Mesenteric fat pad (tissue), 1 donor: ENCODE measurements at places on chromosomes 16 and 17. TPM values are rescaled to one million over a fixed set of nuclear protein-coding genes. Genes with fewer than 3 reads are reported as not detected.
A peak's percentile ranks its signal among the peaks of the same experiment; 100 is the strongest.

- DNase-seq, result no peak
Observed at GRCh38 chr16:10813099-10813455, 5.5 kb downstream of the TVP23A start.

GSDMA gene
- 2.2 TPM for total RNA-seq

GRCh38 chr17:50322271-50322670 lies 23.7 kb upstream of the XYLT2 start:
- no peak for DNase-seq

DNA sequence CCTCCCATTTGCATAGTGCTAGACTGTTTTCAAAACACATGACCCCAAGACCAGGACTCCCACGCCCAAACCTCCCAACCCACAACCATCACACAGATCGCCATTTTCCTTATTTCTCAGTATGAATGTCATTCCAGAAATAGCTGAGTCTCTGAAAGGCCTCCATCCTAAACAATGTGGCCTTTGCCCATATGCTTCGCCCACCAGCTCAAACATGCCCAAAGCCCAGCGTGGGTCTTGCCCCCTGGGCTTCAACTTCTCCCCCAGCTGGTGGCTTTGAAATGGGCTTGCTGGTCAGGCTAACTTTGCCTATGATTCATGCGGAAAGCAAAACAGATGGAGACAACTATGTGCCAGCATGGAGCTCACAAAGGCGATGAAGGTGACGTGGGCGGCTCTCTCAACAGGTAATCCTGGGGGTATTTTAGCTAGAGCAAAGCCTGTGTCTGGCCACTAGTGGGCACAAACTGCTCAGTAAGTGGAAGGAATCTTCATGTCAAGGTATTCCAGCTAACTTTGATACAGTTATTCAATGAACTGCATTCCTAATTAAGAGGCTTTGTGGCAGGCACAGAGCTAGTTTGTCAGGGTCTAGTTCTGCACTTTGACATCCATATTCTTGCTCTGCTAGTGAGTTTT lies 17.1 kb downstream of the PMP22 start:
- no peak for DNase-seq

- no peak for DNase-seq
Observed at GRCh38 chr16:68408967-68409366, 39.3 kb downstream of the SMPD3 start.

NXN gene
- total RNA-seq, result 20.7 TPM

DNA sequence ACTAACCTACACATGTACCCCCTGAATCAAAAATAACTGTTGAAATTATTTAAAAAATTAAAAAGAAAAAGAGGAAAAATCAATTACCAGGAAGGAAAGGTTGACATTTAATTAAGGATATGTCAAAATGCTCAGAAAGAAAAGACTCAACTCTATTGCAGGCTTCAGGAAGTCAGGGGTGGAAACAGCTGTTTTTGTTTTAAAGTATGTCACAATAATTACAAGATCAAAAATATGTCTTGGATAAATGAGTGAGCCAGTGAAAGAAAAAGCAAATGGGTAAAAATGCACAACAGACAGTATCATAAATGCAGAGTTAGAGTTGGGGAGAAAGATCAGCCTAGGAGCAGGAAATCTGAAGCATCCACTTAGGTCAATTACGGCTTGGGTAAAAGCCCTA lies 146.0 kb downstream of the CDH11 start:
- DNase-seq, result no peak

GRCh38 chr16:28181515-28181914 lies 30.2 kb downstream of the XPO6 start:
- DNase-seq, result no peak

WRAP53 gene
- 4.9 TPM for total RNA-seq

- no peak for DNase-seq
Observed at GRCh38 chr17:3750926-3751325, 27.2 kb downstream of the HASPIN start.

DNA sequence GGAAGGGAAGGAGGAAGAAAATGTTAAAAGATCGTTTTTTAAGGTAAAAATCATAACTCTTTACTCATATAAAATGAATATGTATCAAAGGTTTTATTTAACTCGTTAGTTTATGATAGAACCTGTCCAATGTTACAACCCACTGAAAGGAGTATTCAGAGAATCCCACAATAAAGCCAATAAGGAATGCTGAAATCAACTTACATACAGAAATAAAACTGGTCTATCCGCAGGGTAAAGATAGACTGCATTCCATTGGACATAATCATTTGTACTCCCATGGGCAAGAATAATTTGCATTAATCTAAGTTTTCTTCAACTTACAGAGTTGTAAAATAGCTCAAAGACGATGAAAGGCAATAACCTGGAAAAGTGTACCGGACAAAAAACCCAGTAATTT lies 17.9 kb upstream of the BEAN1 start:
- no peak for DNase-seq

GRCh38 chr17:82386255-82386831 lies 14.8 kb downstream of the UTS2R start:
- DNase-seq, result no peak

ODAD4 gene
- total RNA-seq, result 0.48 TPM

- DNase-seq, result peak; percentile 77
Observed at GRCh38 chr16:86905302-86905701, 327.0 kb downstream of the FOXL1 start.

- DNase-seq, result no peak
Observed at GRCh38 chr16:87095271-87095670, 221.9 kb downstream of the C16orf95 start.

DNA sequence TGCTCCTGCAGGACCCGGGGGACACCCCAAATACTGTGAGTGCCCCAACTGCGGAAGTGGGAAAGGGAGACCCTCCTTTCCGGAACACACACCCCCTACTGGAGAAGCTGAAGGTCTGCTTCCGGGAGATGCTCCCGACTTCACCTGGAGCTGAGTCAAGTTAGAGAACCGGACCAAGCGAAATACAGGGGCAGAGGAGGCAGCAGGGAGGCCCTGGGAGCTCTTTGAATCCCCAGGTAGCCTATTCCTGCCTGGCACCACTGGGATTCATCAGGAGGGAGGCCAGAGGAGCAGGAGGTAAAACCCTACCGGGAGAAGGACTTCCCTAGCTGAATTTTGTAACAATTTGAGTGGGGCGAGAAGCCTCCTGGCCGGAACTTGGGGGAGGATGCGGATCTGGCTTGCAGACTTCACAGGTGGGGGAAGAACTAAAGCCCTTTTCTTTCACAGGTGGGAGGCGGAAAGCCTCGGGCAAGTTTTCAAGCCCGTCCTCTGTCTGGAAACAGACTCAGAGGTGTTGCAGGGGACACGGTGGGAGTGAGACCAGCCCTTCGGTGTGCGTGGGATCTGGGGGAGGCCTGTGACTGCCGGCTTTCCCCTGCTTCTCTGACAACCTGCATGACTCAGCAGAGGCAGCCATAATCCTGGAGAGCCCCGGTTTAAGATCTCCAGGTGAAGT lies 22.4 kb upstream of the TEKT1 start:
- DNase-seq, result no peak

GRCh38 chr16:23694644-23695373 lies 16.1 kb downstream of the PLK1 start:
- DNase-seq, result no peak

DNA sequence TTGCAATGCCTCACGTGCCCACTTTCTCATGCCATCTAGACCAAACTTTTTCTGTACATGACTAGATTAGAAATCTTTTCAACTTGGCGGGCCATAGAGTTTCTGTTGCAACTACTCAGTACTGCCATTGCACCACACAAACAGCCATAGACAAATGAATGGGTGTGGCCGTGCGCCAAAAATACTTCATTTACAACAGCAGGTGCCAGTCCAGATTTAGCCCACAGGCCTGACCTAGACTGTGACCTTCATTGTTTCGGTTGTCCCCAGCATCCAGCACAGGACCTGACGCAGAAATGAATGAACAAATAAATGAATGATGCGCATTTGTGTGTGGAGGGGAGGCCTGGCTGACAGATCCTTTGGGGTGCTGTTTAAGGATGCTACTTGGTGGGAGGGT lies 14.3 kb upstream of the PDK2 start:
- no peak for DNase-seq

- DNase-seq, result no peak
Observed at GRCh38 chr17:59846394-59847165, 46.2 kb downstream of the TUBD1 start.

DNA sequence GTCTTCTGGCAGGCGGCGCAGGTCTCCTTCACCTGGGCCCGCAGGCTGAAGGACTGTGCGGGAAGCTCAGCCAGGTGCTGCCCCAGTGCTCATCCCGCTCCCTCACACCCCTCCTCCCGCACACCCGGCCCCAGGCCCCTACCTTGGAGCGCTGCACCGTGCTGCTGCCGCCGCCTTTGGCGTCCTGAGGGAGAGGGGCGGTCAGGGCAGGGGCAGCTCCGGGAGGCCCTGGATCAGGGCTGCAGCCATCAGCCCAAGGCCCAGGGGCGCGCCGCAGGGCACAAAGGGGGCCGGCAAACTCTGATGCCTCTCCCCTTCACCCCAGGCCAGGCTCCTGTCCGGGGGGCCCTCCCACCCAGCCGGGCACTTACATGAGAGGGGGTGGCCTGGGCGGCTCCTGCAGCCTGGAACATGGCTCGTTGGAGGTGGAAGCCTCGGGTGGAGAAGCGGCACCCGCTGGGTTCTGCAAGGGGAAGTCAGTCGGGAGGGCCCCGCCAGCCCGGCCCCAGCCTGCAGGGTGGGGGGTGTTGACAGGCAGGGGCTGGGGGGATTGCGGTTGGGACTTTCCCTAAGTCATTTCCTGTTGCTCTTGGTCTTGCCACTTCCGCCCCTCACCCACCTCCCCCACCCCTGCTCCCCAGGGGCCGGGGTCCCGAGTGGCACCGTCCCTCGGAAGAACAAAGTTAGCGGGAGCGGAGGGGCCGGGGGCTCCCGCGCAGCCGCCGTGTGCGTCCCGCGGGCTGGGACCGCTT lies 863 bp downstream of the LIMD2 start:
- no peak for DNase-seq

PRAC1 gene
- total RNA-seq, result not detected

DNA sequence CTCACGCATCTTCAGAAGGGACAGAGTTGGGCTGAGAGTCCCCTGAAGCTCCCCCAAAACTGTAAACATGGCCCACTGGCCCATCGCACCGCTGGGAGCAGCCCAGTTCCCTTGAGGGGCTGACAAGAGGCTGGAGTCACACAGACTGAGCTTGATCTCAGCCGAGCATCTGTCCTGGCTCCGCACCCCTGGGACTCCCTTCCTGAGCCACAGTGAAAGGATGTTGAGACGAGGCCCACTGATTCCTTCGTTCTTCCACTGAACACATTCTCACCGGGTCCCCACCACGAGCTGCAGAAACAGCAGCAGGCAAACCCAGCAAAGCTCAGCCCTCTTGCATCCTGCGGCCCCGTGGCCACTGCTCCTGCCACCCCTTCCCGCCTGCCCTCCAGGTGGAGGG lies 145.9 kb upstream of the CIBAR2 start:
- DNase-seq, result no peak

DNA sequence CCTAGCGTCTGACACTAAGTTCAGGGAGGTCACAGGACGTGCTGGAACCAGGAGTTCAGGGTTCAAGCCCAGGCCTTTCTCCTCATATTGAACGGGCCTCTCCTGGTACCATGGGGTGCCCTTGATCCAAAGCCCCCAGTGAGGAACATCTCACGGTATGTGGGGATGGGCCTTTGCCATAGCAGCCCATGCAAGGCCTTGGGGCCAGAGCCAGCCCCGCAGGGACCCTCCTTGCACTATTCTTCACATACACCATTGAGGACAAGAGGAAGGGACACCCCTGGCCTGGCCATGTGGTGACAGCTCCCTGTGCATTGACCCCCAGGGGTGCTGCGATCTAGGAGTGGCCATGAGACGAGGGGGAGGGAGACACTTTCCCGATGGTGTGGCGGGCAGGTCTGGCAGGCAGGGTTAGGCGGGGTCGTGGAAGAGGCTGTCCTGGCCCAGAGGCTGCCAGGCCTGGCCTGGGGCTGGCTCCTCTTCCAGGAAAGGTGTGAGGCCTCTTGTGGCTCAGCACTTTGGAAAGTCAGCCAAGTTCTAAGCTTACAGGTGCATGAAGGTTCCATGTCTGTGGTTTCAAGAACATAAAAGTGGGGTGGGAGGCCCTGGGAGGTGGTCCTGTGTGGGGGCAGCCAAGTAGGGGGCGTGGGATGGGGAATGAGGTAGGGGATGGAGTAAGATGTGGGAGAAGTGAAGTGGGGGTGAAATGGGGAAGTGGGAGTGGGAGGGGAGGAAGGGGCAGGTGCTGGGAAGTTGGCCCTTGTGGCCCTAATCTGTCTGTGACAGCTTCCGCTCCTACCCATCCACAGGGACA lies 88.7 kb upstream of the CBX4 start:
- no peak for DNase-seq

PPP1R27 gene
- not detected for total RNA-seq

GRCh38 chr17:50710025-50710424 lies 2.3 kb upstream of the ANKRD40 start:
- DNase-seq, result no peak

DNA sequence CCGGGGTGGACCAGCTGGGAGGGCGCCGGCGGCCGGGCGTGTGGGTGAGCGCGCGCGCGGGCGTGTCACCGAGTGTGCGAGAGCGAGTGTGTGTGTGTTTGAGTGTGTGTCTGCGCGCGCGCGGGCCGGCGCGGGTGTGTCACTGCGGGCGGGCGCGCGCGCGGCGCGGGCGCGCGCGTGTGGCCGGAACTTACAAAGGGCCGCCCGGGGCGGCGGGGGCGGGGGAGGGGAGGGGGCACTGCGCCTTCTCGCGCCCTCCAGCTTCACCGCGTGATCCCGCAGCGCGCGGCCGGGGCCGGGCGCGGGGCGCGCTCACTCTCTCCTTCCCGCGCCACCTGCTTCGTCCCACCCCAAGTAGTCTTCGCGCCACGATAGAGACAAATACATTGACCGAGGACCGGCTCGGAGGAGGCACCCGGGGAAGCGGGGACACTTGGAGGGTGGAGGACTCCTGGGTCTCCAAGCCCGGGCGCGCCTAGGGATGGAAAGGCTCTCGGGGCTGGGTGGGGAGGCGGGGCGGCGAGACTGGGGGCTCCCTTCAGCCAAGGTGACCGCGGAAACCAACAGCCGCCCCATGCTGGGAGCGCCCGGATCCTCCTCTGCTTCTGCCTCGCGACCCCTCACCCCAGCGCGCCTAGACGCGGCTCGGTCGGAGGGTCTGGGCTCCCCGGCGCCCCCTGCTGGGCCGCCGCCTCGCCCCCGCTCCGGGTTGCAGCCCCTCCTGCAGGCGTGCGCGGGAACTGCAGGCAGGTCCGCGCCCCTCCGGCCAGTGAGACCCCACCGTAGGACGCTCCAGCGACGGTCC lies at the start of gene SRCIN1:
SRCIN1 (minus strand) TSS at position 112 of the 805 bp plus-strand sequence. CDS start 247 bp downstream, outside the sequence.
- no peak for DNase-seq

RNF135 gene
- 32.8 TPM for total RNA-seq

DNA sequence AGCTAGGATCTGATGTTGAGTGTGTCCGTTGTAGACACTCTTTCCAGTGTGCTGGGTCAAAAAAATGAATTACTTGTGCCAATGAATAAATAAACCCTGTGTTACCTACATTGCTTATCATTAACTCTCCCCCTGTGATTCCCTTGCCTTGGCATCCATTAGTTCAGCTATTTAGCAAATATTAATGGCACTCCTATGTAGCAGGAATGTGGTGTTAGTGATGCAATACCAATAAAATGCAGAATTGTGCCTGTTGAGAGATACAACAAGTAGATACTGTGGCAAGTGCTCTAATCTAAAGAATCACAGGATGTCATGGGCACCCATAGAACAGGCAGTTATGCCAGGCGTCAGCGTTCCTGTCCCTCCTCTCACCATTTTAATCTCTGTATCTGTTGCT lies 343.2 kb downstream of the PMP22 start:
- no peak for DNase-seq
